IMR-90 (cell line): ENCODE measurements at places on chromosomes 3 and 15. TPM values are rescaled to one million over a fixed set of nuclear protein-coding genes. Genes with fewer than 3 reads are reported as not detected.

The EPHB1 gene
- under 0.01 and 0.36 TPM in 2 replicates for total RNA-seq

The GHRL gene
- not detected in 2 replicates for total RNA-seq

GRCh38 chr3:113111011-113111707, 100.2 kb upstream of the BOC start:
- H3K4me1 ChIP-seq, result peaks cover 5% of the 10 kb centered on the region; the same call in 1 of the 2 replicates
- H3K36me3 ChIP-seq, result no peaks in the 10 kb centered on the region
- H3K4me3 ChIP-seq, result no peak overlapping the region
- H3K27ac ChIP-seq, result no peak overlapping the region

DNA sequence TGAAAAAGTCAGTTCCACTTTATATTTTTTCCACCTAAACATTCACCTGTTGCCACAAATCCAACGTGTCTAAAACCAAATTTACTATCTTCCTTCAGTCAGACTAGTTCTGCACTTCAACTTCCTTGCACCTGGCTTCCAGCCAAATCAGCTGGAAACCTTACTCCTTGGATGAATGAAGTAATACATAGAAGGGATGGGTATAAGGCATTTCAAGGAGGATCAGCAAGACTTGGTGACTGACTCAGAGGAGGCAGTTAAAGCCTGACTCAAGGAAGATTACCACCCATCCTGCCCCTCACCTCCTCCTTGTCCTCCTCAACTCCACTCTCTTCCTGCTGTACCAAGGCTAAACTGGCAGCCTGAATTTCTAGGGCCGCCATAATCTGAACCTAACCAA, 37.1 kb downstream of the QTRT2 start:
- no peaks in the 10 kb centered on the region for H3K27me3 ChIP-seq
- H3K4me3 ChIP-seq, result no peak overlapping the region
- peak; percentile 89 for DNase-seq

GRCh38 chr3:52827441-52827840, 3.0 kb downstream of the ITIH4 start:
- H3K4me1 ChIP-seq, result peaks cover 7% of the 10 kb centered on the region
- H3K27ac ChIP-seq, result no peak overlapping the region

The CGNL1 gene
- total RNA-seq, result under 0.01 and 0.18 TPM in 2 replicates

DNA sequence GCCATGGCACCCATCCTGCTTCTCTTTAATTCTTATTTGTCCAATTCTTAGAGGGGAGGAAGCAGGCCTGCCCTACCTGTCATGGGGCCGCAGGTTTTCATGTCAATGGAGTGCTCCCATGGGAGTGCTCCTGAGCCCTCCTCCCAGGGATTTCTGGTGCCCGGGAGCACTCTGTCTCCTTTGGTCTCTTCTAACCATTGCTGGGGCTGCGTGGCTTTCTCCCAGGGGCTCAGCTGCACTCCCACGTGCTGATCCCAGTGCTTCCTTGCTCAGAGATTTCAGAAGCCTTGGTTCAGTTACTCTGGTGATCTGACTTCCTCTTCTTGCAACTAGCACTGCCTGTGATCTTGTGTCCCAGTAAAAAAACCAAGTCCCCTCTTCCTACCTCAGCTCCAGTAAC, 68.0 kb upstream of the ARL8B start:
- no peak overlapping the region for H3K4me3 ChIP-seq
- no peaks in the 10 kb centered on the region for H3K36me3 ChIP-seq
- H3K27me3 ChIP-seq, result no peaks in the 10 kb centered on the region
- peaks cover 8% of the 10 kb centered on the region for H3K4me1 ChIP-seq
- H3K27ac ChIP-seq, result no peak overlapping the region
- no peak for DNase-seq

DNA sequence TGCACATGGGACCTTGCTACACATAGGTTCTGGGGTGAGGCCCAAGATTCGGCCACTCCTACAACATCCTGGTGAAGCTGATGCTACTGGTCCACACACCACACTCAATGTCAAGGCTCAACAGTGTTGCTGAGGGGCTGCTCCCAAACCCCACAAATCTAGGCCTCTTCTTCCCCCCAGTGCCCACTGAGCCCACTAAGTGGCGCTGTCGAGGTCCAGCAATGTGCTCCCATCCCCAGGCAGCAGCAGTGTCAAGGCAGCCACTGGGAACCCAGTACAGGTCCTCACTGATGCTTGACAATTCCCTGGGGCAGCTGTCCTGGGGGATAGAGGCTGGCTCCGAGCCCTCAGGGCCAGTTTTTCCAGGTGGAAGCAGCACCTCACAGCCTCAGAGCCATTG, 21.5 kb downstream of the SCN5A start:
- no peaks in the 10 kb centered on the region for H3K27me3 ChIP-seq
- no peaks in the 10 kb centered on the region; the same call in 1 of the 2 replicates for H3K36me3 ChIP-seq
- no peak for DNase-seq

The TLR9 gene
- total RNA-seq, result not detected in 2 replicates

DNA sequence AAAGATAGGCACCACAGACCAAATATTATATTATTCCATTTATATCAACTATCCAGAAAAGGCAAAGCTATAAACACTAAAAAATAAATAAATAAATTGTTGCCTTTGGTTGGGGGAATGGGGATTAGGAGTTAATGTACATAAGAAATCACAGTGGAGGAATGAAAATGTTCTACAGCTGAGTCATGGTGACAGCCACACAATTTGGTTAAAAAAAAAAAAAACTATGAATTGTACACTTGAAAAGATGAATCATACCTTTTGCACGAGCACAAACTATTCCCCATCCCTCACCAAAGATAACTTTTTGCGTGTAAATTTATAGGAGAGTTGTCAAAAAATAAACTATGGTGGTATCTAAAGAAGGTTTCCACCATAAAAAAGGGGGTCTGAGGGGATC, 103.2 kb downstream of the TBC1D5 start:
- DNase-seq, result peak; percentile 82
- no peaks in the 10 kb centered on the region for H3K36me3 ChIP-seq
- H3K27me3 ChIP-seq, result no peaks in the 10 kb centered on the region
- no peak overlapping the region for H3K4me3 ChIP-seq
- H3K4me1 ChIP-seq, result peaks cover 3% of the 10 kb centered on the region

The IGSF10 gene
- total RNA-seq, result under 0.01 TPM in 2 replicates

- H3K4me1 ChIP-seq, result no peaks in the 10 kb centered on the region; the same call in 1 of the 2 replicates
- H3K27ac ChIP-seq, result no peak overlapping the region
- no peak for DNase-seq
- peaks cover 12% of the 10 kb centered on the region; the same call in 1 of the 2 replicates for H3K27me3 ChIP-seq
Observed at GRCh38 chr15:41849861-41850260, 11.2 kb downstream of the PLA2G4B start.

GRCh38 chr3:134242649-134243617, 7.7 kb downstream of the RYK start:
- no peak overlapping the region for H3K4me3 ChIP-seq
- H3K4me1 ChIP-seq, result peaks cover 21% of the 10 kb centered on the region
- H3K27ac ChIP-seq, result peak overlapping the region; percentile 73
- peaks cover 3% of the 10 kb centered on the region for H3K36me3 ChIP-seq
- DNase-seq, result peak; percentile 92

DNA sequence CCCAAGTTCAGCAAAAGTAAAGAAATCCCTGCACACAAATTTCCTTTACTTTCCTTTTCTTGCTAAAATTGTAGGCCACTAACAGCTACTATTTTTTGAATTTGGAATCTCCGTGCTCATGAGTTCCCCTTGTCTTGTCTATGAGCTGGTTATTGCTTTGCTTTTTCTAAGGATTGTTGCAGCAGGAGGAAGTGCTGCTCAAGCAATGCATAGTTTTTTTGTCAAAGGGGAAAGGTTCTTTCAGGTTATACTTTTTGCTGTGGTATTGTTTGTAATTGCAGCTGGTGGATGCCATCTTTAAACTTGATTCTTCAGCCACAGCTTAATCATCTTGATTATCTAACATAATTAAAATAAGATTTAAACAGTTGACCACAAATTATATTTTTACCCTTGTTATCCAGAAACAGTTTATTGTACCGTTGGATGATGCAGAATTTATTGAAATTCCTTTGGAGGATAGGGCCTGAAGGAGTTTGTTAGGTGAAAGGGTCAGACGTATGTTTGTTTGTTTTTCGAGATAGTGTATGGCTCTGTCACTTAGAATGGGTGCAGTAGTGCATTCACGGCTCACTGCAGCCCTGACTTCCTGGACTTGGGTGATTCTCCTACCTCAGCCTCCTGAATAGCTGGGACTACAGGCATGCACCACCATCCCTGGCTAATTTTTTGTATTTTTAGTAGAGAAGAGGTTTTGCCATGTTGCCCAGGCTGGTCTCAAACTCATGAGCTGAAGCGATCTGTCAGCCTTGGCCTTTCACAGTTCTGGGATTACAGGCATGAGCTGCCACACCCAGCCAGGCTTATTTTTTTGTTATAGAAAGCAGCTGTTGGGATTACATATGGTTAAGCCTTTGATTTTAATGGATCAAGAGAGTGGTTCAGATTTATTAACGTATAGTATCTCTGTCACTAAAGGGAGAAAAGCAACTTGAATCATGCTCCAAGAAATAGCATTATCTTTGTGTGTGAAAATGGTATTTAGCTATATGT, 11.7 kb downstream of the MGA start:
- no peak overlapping the region for H3K4me3 ChIP-seq
- no peaks in the 10 kb centered on the region for H3K27me3 ChIP-seq
- H3K4me1 ChIP-seq, result peaks cover 6% of the 10 kb centered on the region; the same call in 1 of the 2 replicates
- no peak overlapping the region for H3K27ac ChIP-seq

The NAALADL2 gene
- total RNA-seq, result 19.2 and 20.6 TPM in 2 replicates

GRCh38 chr3:130725746-130726145, 20.9 kb downstream of the PIK3R4 start:
- H3K27me3 ChIP-seq, result no peaks in the 10 kb centered on the region
- no peak overlapping the region for H3K4me3 ChIP-seq
- DNase-seq, result no peak
- H3K4me1 ChIP-seq, result no peaks in the 10 kb centered on the region
